GM23248 (cell line): ENCODE measurements at places on chromosomes 13 and 19. TPM values are rescaled to one million over a fixed set of nuclear protein-coding genes. Genes with fewer than 3 reads are reported as not detected.
A peak's percentile ranks its signal among the peaks of the same experiment; 100 is the strongest.

Gene NOVA2
- not detected in 2 replicates for total RNA-seq

Gene COL5A3
- total RNA-seq = 22.8 and 26.8 TPM in 2 replicates

Gene LAIR2
- not detected in 2 replicates for total RNA-seq

DNA sequence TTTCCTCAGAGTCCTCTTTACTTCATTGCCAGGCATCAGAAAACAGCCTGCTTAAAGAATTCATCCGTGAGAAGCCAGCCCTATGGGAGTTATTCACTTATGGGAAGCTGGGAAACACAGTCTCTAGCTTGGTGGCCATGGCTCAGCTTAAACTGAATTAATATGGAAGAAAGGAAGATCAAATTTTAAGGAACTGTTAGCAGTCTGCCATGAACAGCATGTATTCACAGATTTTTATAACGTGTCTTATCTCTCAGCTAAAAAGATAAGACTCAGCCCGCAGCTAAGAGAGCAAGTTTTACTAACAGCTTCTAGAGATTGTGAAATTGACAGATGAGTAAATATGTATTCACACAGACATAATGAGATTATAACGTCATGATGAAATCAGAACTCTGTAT lies 253.7 kb upstream of the RXFP2 start:
- peak; percentile 60 for DNase-seq

- DNase-seq = no peak
Observed at GRCh38 chr19:33362508-33363228, 10.8 kb upstream of the CEBPG start.

Gene PSG11
- not detected in 2 replicates for total RNA-seq

- DNase-seq = no peak
Observed at GRCh38 chr13:92256211-92256610, 857.8 kb downstream of the GPC5 start.

DNA sequence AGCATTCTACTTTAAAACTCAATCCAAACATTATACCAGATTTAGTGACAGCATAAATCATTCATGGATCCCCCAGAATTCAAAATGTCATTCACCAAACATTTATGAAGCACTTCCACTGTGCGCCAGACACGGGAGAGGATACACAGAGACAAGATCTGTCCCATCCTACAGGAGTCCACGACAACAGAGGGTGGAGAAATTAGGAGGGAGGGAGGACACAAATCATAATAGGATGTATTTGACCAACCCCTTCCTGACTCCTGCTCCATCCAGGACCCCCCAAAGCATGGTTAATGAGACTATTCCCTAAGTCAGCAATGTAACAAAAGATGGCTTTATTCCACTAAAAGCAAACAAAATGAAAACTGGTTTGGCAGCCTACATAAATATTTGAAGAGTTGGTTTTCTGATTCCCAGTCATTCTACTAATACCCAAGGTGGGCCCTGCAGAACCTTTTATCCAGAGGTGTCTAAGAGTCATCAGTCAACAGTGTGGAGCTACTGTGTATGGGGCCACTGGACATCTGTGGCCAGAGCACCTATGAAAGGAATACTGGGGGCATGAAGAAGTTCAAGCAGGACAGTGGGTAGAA lies 62.8 kb upstream of the DOCK9 start:
- DNase-seq = no peak

DNA sequence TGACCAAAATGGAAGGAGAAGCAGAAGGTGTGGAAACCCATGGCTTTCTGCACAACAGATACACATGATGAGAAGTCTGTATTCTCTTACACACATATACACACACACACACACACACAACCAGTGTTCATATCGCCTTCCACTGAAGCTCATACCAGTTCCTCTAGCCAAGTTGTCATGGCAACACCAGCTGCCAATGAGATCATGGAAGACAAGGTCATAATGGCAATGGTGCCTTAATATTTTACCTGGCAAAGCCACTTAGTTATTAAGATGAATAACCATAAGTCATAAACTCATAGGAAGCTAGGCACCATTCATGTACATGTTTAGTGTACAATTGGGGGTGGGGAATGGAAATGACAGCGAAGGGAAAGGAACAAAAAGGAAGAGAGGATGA lies 2.6 kb upstream of the DHRS12 start:
- peak; percentile 57 for DNase-seq

GRCh38 chr13:85528491-85529217 lies 270.6 kb downstream of the SLITRK6 start:
- DNase-seq = peak; percentile 1
